ENCODE measurements at places on chromosomes 6 and 20. TPM values are rescaled to one million over a fixed set of nuclear protein-coding genes. Genes with fewer than 3 reads are reported as not detected.

The PGBD1 gene
- total RNA-seq: 11.7 TPM

The FAXC gene
- total RNA-seq: 23.9 TPM

The MRPS18A gene
- 39.8 TPM for total RNA-seq

DNA sequence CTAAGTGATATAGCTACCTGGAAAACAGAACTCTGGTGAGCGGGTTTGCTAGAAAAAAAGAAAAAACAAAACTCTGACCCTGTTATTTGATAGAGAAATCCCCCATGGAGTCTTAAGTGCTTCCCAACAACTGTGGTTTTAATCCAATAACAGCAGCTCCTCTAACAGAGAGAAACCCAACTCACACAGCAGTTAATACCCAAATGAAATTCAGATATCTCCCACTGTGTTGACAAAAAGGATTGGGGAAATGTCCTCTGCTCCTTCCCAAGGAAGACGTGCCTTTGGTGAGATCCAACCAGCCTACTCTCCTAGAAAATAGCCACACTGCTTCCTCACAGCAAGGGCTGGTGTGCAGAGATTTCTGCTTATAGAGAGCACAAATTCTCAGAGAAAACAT, 200.4 kb upstream of the FBXL4 start:
- no peaks in the 10 kb centered on the region for H3K36me3 ChIP-seq
- no peak overlapping the region for H3K27ac ChIP-seq
- no peaks in the 10 kb centered on the region for H3K27me3 ChIP-seq
- H3K4me1 ChIP-seq: peaks cover 7% of the 10 kb centered on the region

GRCh38 chr6:90285042-90285481, 11.6 kb downstream of the BACH2 start:
- H3K4me1 ChIP-seq: peaks cover 17% of the 10 kb centered on the region
- peaks cover 2% of the 10 kb centered on the region for H3K27me3 ChIP-seq
- H3K4me3 ChIP-seq: no peak overlapping the region
- peaks cover 2% of the 10 kb centered on the region for H3K36me3 ChIP-seq

GRCh38 chr6:21003780-21004541, 469.7 kb downstream of the CDKAL1 start:
- DNase-seq: no peak
- H3K4me1 ChIP-seq: peaks cover 23% of the 10 kb centered on the region
- no peaks in the 10 kb centered on the region for H3K27me3 ChIP-seq
- no peak overlapping the region for H3K4me3 ChIP-seq

GRCh38 chr20:62269378-62269777, 31.1 kb downstream of the OSBPL2 start:
- H3K36me3 ChIP-seq: peaks cover 25% of the 10 kb centered on the region
- H3K27me3 ChIP-seq: no peaks in the 10 kb centered on the region
- no peak overlapping the region for H3K27ac ChIP-seq
- H3K4me1 ChIP-seq: no peaks in the 10 kb centered on the region

The PTCHD4 gene
- 4.8 TPM for total RNA-seq

- no peak for DNase-seq
- no peak overlapping the region for H3K4me3 ChIP-seq
- no peaks in the 10 kb centered on the region for H3K4me1 ChIP-seq
- H3K27me3 ChIP-seq: no peaks in the 10 kb centered on the region
Observed at GRCh38 chr6:74606582-74607071, 599.2 kb downstream of the COL12A1 start.

DNA sequence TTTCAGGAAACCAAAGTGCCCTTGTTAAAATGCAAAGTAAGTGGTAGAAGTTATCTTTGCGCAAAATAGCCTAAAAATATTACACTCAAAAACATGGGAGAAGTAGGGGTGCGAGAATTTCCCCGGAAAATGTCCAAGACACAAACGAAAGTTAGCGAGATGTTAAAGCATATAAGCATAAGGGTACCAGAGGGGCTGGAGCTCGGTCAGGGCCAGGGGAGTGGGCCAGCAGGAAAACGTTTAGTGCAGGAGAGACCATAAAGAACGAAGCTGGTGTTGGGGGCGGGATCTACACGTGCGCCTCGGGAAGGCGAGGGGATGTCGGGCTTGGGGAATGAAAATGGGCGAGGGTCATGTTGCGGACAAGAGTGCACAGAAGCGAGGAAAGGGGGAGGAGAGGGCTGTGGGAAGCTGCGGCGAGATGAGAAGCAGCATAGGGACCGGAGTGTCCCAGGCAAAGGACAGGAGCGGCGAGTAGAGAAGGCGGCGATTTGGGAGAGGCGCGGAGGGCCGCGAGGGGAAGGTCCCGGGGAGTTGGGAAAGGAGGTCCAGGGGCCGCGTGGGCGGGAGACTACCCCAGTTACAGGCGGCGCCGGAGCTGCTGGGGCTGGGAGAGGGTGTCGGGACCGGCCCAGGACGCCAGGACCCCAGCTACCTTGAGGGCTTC, 600 bp downstream of the XPO5 start:
- peaks cover 5% of the 10 kb centered on the region for H3K36me3 ChIP-seq
- H3K4me3 ChIP-seq: peak overlapping the region; percentile 96
- peaks cover 11% of the 10 kb centered on the region for H3K4me1 ChIP-seq
- peak; percentile 9 for DNase-seq
- H3K27ac ChIP-seq: peak overlapping the region; percentile 92

The GHRH gene
- 0.75 TPM for total RNA-seq

DNA sequence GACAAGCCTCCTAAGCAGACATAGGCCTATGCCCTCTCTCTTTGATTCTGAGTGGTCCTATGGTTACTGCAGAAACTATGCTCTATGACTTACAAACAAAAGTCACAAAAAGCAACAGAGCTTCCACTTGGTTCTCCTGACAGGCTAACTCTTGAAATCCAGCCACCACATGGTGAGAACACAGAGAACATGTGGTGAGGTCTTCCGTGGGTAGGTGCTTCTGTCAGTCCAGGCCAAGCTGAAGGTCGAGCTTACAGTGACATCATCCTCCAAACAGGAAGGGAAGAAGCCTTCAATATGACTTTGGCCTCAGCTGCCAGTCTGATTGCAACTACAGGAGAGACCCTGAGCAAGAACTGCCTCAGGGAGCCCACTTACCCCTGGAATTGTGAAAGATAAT, 265.5 kb downstream of the TBX18 start:
- H3K4me1 ChIP-seq: no peaks in the 10 kb centered on the region
- H3K27me3 ChIP-seq: peaks cover 3% of the 10 kb centered on the region
- H3K4me3 ChIP-seq: no peak overlapping the region

DNA sequence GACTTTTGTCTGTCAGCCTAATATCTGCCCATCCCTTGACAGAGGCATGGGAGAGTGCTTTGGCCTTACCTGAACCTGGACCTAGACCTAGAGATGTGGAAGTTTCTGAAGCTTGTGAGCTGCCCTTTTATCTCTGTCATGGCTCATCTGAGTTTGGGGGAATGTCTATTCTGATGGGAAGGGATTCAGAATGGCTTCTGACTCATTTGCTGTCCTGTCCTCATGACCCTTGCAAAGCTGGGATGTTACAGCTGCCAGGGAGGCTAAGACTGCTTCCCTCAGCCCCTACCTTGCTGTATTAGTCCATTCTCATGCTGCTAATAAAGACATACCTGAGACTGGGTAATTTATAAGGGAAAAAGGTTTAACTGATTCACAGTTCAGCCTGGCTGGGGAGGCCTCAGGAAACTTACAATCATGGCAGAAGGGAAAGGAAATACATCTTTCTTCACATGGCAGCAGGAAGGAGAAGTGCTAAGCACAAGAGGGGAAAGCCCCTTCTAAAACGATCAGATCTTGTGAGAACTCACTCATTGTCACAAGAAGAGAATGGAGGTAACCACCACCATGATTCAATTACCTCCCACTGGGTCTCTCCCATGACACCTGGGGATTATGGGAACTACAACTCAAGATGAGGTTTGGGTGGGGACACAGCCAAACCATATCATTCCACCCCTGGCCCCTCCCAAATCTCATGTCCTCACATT, 252.2 kb downstream of the ERMARD start:
- no peaks in the 10 kb centered on the region for H3K27me3 ChIP-seq
- peaks cover 10% of the 10 kb centered on the region for H3K36me3 ChIP-seq
- H3K4me3 ChIP-seq: no peak overlapping the region

DNA sequence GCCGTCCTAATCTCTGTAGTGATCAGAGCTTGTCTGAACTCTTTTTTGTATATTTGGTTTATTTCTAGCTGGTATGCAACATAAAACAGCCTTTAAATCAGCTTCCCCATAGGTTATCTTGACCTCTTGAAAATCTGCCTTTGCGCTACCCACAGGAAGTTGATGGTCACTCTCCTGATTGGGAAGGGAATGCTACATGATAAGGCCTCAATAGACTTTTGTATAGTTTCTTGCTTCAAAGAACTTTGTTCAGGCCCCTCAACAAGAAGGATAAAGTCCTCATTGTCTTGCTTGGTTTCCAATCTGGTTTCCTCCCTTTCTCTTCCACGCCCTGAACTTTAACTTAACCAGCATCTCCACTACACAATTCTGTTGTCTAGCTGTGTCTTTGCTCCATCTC, 95.4 kb upstream of the TENT5A start:
- no peaks in the 10 kb centered on the region for H3K27me3 ChIP-seq
- no peak for DNase-seq
- no peak overlapping the region for H3K4me3 ChIP-seq
- H3K36me3 ChIP-seq: no peaks in the 10 kb centered on the region

The LY6G6C gene
- 1.3 TPM for total RNA-seq
